B cell (primary cell): ENCODE measurements at places on chromosomes 3 and 15.

- DNase-seq, result peak; percentile 62
Observed at GRCh38 chr15:73996939-73997338, 2.4 kb downstream of the PML start.

- DNase-seq, result no peak
Observed at GRCh38 chr3:24548278-24548677, 53.6 kb upstream of the THRB start.

- DNase-seq, result no peak
Observed at GRCh38 chr15:84840741-84841429, 23.7 kb downstream of the ALPK3 start.

GRCh38 chr3:195859061-195859845 is 47.5 kb upstream of the MUC4 start:
- peak; percentile 84 for DNase-seq

DNA sequence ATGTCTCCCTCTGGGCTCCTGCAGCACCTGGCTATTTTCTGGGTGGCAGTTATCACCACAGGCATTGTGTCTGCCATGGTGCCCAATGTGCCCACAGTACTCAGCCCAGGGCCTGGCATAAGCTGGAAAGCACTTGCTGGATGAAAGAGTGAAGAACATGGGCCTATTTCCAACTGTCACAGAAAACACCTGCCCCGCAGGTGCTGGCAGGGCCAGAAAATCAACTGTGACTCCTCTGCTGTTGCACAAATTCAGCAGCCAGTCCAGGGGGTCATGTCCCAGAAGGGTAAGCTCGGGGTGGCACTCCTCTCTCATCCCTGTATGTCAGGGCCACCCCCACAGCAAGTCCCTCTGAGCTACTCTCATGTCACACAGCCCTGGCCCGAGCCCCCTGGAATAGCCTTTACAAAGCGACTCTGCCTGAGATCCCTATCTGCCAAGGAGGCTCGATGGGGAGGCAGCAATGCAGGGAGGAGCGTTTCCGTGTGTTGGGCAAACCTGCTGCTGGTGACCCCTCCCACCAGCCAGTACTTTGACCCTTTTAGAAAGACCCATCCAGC is 16.9 kb downstream of the ITIH3 start:
- no peak for DNase-seq

DNA sequence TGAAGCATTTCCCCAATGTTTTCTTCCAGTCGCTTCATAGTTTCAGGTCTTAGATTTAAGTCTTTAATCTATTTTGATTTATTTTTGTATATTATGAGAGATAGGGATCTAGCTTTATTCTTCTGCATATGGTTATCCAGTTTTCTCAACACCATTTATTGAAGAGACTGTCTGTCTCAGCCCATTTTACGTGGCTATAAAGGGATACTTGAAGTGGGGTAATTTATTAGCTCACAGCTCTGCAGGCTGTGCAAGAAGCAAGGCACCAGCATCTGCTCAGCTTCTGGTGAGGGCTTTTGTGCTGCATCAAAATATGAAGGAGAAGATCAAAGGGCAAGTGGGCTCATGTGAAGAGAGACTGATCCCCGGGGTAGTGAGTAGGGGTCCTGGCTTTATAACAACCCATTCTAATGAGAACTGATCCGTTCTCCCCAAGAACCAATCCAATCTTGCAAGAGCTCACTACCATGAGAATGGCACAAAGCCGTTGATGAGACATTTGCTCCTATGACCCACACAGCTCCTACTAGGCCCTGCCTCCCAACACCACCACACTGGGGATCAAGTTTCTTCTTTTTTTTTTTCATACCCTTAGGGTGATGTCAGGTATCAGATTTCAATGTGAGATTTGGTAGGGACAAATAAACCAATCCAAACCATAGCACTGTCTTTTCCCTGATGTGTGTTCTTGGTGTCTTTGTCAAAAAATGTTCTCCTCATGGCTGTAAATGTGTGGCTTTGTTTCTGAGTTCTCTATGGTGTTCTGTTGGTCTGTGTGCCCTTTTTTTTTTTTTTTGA is 63.2 kb downstream of the IQGAP1 start:
- DNase-seq, result no peak

- peak; percentile 94 for DNase-seq
Observed at GRCh38 chr3:10198761-10199649, 34.3 kb downstream of the IRAK2 start.

DNA sequence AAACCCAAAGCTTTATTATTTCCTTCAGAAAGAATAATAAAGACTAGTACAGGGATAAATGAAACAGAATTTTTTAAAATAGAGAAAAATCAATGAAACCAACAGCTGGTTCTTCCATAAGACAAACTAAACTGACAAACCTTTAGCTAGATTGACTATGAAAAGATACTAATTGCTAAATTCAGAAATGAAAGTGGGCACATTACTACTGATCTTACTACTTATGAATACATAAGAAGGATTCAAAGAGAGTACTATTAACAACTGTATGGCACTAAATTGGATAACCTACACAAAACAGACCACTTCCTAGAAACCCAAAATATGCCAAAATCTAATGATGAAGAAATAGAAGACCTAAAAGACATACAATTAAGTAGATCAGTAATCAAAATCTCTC is 278.2 kb downstream of the ISL2 start:
- DNase-seq, result no peak

GRCh38 chr15:78429477-78429876 is 8.5 kb upstream of the IREB2 start:
- no peak for DNase-seq

- DNase-seq, result no peak
Observed at GRCh38 chr3:121488628-121489027, 57.2 kb downstream of the POLQ start.

DNA sequence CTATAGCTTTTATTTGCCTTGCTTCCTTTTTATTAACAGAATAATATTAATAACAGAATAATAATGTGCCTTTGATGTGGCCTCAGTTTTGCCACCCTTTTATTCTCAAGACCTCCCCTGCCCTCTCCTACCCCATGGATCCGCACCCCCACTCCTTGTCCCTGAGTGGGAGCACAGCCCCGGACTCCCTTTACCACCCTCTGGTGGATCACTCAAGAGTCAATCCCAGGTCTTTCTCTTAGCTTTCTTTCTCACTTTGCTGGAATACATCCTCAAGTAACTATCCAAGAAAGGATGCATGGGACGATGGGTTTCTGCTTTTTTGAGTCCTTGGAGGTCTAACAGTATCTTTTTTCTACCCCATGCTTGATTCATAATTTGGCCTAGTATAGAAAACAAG is 63.4 kb downstream of the KLF13 start:
- DNase-seq, result no peak

DNA sequence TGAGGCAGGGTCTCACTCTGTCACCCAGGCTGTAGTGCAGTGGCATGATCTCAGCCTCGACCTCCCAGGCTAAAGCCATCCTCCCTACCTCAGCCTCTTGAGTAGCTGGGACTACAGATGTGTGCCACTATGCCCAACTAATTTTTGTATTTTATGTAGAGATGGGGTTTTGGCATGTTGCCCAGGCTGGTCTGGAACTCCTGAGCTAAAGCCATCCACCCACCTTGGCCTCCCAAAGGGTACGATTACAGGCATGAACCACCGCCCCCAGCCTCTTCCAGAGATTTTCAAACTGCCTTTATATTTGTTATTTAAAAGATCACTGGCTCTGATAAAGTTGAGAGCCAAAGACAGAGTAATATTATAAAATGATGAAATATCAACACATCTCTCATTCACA is 37.3 kb downstream of the BSN start:
- no peak for DNase-seq

DNA sequence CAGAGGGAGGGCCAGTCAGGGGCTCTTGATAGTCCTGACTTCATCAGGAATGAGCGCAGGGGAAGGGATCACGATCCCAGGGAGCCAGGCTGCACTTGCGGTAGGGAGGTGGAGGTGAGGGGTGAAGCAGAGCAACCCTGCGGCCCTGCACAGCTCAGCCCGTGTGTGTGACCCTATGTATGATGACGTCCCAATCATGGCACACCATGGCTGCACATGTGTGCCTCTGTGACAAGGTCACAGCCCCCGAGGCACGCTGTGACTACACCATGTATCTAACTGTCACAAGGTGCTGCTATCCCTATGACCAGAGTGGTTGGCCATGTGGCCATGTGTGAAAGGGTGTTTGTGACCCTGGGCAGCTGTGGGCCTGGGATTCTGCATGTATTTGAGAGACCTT is 13.3 kb upstream of the ALAS1 start:
- no peak for DNase-seq

DNA sequence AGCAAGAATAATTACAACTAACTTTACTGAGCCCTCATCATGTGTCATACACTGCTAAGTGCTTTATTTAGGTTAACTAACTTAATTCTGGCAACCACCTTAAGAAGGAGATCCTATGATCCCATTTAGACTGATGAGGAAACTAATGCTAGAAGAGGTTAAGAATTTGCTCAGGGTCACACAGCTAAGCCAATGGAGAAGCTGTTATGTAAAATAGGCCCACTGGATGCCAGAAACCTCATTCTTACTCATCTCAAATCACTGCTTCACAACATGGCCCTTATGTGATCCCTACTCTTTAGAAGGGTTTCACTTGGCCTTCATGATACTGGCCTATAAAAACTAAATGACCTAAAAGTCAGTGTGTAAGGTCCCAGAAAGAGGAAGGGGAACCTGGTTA is 41.2 kb downstream of the IMPG2 start:
- DNase-seq, result no peak

DNA sequence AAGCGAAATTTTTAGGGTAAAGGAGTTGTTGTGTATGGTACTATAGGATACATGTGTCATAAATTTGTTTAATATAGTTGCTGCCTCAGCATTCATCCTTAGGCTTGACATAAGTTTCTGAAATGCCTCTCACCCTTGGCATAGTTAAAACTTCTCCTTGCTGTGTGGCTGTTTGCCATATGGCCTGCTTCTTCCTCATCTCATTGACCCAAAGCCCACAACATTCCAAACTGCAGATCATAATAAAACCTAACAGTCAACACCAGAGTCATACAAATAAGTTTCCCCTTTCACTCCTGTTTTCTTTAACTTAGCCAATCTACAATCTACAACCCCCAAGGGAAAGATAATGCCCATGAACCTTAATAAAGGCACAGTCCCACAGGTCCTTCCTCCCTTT is 136.6 kb downstream of the TMCC1 start:
- DNase-seq, result no peak

GRCh38 chr3:23785097-23785645 is 20.6 kb upstream of the UBE2E1 start:
- DNase-seq, result no peak

DNA sequence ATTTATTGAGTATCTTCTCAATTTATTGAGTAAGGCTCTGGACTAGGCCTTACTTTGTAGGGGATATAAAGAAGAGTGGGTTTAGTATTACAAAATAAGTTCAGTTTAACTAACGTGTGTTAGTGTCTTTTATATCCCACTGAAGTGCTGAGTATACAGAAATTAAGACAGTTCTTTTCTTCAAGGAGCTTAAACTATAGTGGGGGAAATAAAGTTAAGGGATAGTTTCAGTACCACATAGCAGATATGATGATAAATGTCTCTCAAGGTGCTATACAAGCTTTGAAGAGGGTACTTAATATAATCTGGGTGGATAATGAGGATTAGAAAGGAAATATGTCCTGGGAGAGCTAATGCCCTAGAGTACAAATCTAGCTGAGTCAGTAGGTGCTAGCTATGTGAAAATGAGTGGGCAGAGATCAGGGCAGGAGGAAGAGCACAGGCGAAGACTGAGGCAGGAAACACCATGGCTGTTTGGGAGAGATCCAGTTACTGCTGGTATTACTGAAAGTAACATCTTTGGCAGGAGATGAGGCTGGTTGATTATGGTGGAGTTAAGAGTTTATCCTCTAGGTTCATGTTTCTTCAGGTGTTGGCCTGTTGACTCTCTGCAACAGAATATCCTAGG is 46.0 kb downstream of the TEX9 start:
- no peak for DNase-seq

GRCh38 chr3:11045536-11045935 is 53.0 kb downstream of the SLC6A1 start:
- no peak for DNase-seq

DNA sequence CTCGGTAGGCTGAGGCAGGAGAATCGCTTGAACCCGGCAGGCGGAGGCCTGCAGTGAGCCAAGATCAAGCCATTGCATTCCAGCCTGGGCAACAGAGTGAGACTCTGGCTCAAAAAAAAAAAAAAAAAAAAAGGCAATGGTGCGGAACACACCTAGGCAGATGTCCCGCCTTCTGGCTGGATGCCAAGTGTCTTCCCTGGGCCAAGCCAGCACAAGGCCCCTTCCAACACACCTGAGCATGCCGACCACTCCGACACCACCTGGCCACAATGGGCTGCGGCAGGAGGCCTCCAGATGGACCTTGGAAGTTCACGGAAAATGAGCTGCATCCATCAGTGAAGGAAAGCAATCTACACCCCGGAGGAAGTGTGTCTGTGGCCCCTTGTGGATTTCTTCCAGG is 19.0 kb downstream of the NUP210 start:
- peak; percentile 32 for DNase-seq

DNA sequence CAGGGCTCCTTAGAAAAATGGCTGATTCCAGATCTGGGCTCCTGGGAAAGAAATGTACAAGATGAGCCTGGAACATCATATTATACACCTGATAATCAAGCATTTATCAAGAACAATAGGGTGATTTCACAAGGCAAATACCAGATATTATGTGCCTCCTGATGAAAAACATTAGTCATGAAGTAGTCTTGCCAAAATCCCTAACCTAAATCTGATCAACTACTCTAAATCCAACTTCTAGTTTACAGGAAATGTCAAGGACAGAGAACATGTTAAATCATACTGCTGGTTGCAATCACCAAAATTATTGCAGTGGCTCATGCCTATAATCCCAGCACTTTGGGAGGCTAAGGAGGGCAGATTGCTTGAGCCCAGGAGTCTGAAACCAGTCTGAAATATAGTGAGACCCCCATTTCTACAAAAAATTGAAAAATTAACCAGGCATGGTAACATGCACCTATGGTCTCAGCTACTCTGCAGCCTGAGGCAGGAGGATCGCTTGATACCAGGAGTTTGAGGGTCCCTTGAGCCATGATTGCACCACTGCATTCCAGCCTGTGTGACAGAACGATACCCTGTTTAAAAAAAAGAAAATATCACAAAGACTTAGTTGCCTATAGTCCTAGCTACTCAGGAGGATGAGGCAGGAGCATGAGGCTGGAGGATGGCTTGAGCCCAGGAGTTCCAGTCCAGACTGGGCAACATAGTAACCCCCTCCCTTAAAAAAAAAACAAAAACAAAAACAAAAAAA is 34.9 kb upstream of the ATP13A3 start:
- DNase-seq, result no peak

DNA sequence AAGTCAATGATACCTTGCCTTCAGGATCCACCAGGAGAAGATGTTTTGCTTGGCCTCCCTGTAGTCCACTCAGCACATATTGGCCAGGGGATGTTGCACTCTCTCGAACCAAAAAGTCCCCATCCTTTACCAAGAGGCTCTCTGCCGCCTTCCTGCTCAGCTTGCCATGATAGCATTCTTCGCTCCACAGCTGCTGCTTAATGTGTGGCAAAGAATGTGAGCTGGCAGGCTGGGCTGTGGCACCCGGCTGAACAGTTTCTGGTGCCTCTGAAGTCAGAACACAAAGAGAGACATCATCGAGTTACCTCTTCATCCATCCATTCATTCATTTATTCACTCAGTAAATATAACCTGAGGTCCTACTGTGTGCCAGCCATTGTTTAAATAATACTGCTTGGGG is 23.9 kb upstream of the CEP152 start:
- no peak for DNase-seq
